ENCODE measurements at places on chromosomes 1 and 21. TPM values are rescaled to one million over a fixed set of nuclear protein-coding genes. Genes with fewer than 3 reads are reported as not detected.

PLA2G4A gene
- 24.9 TPM for total RNA-seq

B4GALT2 gene
- 45.7 TPM for total RNA-seq

COL9A2 gene
- total RNA-seq, result 20.6 TPM

ZNF697 gene
- 7.3 TPM for total RNA-seq

UBE2U gene
- not detected for total RNA-seq

RASSF5 gene
- total RNA-seq, result 2.0 TPM

CDC20 gene
- total RNA-seq, result 13.6 TPM

KCNJ6 gene
- under 0.01 TPM for total RNA-seq

SLC44A5 gene
- 4.8 TPM for total RNA-seq

SAMD11 gene
- 10.2 TPM for total RNA-seq

GRCh38 chr1:31374511-31375196, 1.8 kb upstream of the FABP3 start:
- no peaks in the 10 kb centered on the region for H3K27me3 ChIP-seq
- peaks cover 49% of the 10 kb centered on the region for H3K4me1 ChIP-seq
- DNase-seq, result no peak
- no peak overlapping the region for H3K4me3 ChIP-seq

DNA sequence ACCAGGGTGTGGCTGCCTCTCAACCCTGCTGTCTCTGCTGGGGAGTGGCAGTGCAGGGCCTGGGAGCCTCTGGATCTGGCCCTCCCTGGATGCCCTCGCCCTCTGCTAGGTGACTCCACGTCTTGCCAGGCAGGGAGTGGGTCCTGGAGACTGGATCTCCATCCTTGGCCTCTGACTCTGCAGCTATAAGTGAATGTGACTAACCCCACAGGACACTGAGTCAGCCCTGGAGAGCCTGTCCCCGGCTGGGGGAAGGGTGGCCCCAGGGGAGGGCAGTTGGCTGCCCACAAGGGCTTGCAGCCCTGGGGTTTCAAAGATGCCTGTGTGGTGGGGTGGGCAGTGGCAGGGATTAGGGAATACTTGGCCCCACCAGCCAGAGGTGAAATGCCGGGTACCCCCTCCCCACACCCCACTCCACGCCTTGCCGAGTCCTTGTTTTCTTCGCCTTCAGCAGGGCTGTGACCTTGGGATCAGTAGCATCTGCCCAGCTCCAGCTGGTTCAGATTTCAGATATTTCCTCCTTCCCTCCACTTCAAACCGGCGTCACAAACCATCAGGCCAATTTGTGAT, 1.9 kb upstream of the MYBPH start:
- H3K27me3 ChIP-seq, result no peaks in the 10 kb centered on the region
- no peak for DNase-seq

DNA sequence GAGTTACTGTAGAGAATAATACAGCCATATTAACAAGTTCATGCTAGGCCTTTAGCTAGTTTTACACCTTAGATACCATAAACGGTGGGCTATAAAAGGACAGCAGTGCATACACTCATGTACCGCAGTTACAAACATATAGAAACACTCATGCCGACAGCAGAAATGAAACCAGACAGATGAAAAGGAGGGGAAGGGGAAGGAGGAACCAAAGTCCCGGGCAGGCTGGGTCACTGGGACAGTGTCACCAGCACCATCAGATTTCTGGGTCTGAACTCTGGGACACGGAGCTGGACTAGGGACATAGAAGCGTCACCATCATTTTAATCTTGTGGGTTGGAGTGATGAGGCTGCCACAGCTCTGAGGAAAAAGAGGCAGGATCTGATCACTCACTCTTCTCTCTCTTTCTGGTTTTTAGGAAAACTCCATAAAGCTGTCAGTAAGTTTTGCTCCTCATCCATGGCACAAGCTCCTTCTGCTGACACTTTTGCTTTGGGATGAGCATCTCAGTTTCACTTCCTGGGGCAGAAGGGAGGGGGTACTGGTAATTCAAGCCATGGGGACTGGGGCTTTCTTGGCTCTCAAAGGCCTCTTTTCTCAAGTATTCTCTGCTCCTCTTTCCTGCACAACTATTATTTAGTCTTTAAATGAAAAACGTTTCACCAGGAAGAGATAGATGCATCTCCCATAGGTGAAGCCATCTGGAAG, 7.8 kb upstream of the ZNF691 start:
- H3K36me3 ChIP-seq, result no peaks in the 10 kb centered on the region
- DNase-seq, result no peak

DNA sequence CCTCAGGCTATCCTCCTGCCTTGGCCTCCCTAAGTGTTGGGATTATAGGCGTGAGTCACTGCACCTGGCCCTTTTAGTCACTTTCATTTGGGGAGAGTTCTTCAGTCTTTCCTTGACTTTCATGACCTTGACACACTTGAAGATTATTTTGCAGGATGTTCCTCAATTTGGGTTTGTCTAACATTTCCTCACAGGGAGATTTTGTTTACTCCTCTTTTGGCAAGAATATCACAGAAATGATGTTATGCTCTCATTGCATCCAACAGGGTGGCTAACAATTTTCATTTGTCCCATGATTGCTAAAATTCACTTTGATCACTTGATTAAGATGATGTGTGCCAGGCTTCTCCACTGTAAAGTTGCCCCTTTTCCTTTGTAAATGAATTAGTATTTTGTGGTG, 164.0 kb downstream of the ADSS2 start:
- H3K36me3 ChIP-seq, result no peaks in the 10 kb centered on the region
- no peak overlapping the region for H3K4me3 ChIP-seq
- no peak for DNase-seq
- H3K27ac ChIP-seq, result no peak overlapping the region
- H3K27me3 ChIP-seq, result no peaks in the 10 kb centered on the region
- no peaks in the 10 kb centered on the region for H3K4me1 ChIP-seq

GRCh38 chr1:166080277-166080966, 86.4 kb downstream of the FAM78B start:
- no peak for DNase-seq
- no peak overlapping the region for H3K4me3 ChIP-seq
- no peak overlapping the region for H3K27ac ChIP-seq
- no peaks in the 10 kb centered on the region for H3K36me3 ChIP-seq

- H3K27me3 ChIP-seq, result peaks cover 45% of the 10 kb centered on the region
- H3K36me3 ChIP-seq, result no peaks in the 10 kb centered on the region
- peak; percentile 82 for DNase-seq
- peaks cover 7% of the 10 kb centered on the region for H3K4me1 ChIP-seq
- peak overlapping the region; percentile 82 for H3K4me3 ChIP-seq
These were observed 1.7 kb downstream of the NR5A2 start for GRCh38 chr1:200029035-200029821.

DNA sequence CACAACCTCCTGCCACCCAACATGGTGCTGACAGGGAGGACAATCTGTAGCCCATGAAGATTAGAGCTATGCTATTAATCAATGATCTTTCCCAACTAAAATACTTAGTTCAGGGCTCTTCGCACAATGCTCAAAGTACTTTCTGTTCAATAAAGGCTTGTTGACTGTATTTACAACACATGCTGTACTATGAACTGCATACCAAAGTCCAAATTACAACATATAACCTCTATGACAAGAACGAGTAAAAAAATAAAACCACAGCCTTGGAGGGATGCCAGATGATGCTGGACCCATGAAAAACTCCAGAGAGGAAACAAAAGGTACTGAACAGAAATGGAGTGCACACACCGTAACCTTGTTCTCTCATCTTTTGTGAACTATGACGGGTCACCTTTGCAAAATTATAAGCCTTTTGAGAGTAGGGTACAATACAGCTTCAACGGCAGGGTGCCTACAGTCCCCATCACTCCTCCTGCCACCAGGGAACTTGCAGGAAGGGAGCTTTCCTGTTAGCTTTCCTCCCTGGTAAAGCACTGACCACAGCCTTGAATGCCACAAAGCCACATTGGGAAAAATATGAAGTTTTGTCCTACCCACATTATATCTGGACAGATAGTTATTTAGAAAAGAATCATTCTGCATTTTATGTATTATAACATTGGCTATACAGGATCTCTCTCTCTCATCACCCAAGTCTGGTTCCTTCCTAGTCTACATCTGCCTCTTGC, 175.6 kb downstream of the NRIP1 start:
- H3K27ac ChIP-seq, result peak overlapping the region; percentile 83
- H3K4me1 ChIP-seq, result peaks cover 5% of the 10 kb centered on the region
- no peak overlapping the region for H3K4me3 ChIP-seq

DNA sequence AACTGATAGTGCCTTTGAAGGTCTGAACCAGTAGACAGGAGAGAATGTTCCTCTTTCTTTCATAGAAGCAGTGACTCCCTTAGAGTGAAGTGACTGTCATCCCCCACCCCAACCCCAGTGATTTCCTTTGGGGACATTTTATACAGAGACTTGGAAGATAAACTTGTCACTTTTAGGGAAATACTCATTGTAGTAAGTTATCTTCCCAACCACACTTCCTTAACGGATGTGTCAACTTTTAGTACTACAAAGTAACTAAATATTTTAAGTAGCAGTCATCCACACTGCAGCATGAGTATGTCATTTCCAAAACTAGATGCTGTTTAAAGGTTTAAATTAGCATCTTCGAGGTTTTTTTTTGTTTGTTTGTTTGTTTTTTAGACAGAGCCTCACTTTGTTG, 13.7 kb downstream of the LRRC8B start:
- H3K4me3 ChIP-seq, result no peak overlapping the region
- no peaks in the 10 kb centered on the region for H3K4me1 ChIP-seq
- no peaks in the 10 kb centered on the region for H3K36me3 ChIP-seq

DNA sequence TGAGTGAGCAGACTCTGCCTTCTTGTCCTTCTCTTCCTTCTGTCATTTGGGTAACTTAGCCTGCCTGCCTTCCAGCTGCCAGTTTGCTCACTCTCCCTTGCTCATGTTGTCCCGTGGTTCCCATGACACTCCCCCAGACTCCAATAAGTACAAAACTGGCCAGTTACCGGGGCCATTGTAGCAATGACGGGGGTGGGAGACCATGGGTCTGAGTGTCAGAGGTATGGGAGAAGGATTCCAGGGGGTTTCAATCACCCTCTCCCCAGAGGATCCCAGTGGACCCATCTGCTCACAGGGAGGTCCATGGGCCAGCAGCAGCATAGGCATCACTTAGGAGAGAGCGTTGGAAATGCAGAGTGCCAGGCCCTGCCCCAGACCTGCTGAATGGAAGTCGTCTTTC, 51.3 kb downstream of the CAPN9 start:
- no peaks in the 10 kb centered on the region for H3K36me3 ChIP-seq
- no peak overlapping the region for H3K4me3 ChIP-seq

DNA sequence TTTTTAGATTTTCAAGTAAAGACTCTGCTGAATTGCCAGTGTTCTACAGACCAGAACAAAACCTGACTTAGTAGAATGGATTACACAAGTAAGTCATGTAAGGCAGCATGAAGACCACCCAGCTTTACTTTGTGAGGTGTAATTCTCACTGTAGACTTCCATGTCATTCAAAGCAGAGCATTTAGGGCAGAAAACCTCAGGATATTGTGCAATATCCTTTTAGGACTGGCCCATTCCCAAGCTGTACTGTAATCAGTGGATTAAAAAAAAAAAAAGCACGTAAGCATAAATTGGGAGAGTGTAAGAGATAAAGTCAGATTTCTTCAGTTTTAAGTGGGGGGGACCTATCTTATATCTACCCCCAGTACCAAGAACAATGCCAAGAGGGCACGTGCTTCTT, 380.5 kb upstream of the PRMT6 start:
- H3K27me3 ChIP-seq, result no peaks in the 10 kb centered on the region
- no peaks in the 10 kb centered on the region for H3K4me1 ChIP-seq
- H3K36me3 ChIP-seq, result no peaks in the 10 kb centered on the region
- no peak overlapping the region for H3K4me3 ChIP-seq
